Epithelial cell of proximal tubule (primary cell): ENCODE measurements at places on chromosomes 2 and 18.

- no peak for DNase-seq
These were observed 39.1 kb downstream of the CALCRL start for GRCh38 chr2:187408926-187409325.

GRCh38 chr2:3641841-3642421 is 16.1 kb upstream of the ALLC start:
- no peak for DNase-seq

DNA sequence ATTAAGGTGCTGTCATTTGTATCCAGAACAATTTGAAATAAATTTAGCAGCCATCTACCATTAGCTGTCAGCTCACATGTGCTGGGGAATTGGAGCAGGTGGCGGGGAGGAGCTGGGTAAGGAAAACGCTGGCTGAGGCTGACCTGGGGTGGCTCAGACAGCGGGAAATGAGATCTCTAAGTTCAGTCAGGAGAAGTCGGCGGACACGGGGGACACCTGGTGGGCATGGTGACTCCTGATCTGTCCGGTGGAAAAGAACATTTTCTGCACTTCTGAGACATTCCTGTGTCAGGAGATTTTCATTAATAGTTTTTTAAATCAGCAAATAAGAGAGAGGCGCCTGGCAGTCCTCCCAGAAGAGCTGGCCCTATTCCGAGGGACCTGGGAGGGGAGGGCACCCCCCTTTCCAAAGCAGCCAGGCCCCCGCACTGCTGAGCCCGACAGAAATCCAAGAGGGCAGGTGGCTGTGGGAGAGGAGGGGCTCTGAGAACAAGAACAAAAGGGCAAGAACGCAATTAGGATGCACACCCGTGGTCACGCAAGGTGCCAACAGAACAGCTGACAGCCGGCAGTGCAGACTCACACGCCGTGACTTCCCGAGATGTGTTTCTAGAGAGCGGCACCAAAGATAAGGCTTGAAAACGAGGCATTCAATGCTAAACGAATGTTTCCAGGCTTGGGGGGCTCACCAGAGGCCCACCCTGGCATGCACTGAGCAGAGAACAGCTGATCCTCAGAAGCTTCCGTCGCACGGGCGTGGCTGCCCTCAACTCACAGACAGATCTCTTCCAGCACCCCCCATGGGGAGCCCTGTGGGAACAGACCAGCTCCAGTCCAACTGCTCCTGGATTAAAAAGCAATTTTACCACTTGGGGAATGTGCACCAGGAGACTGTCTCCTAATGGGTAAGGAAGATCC is 26.4 kb downstream of the SLC66A2 start:
- no peak for DNase-seq

DNA sequence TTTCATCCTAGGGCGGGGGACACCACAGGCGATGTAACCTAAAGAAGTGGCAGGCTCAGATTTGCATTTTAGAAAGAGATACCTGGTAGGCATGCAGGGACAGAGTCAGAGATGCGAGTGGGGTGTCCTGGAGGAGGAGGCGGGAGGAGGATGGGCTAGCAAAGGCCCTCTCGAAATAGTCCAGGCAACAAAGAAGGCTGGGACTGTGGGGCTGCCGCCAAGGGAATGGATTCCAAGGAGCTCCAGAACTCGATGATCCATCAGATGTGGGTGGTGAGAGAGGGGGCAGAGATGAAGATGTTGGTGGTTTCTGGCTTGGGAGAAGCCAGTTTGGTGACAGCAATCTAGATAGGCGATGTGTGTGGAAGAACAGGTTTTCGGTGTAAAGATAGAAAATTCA is 12.5 kb upstream of the INPP5D start:
- DNase-seq: no peak
